ENCODE measurements at places on chromosomes 1 and 21.

DNA sequence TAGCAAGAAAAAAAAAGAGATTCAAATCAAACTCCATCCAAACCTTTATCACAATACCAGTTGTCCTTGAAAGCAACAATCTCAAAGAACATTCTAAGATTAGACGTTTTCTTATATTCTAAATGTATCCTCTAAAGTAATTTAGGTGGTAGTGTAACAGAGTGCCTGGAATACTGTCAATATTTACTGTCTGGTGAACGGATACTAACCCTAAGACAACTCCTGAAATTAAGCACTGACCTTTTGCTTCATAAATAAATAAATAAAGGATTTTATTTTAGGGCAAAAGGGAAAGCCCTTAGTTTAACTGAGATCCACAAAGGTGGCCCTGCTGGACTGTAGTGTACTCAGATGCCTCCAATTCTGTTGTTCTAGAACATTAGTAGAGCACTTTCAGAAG is 9.9 kb upstream of the USH2A start:
- DNase-seq = no peak

- no peak for DNase-seq
Observed at GRCh38 chr1:158053276-158053675, 59.8 kb downstream of the KIRREL1 start.

GRCh38 chr1:227033880-227034279 is 93.8 kb downstream of the COQ8A start:
- no peak for DNase-seq

DNA sequence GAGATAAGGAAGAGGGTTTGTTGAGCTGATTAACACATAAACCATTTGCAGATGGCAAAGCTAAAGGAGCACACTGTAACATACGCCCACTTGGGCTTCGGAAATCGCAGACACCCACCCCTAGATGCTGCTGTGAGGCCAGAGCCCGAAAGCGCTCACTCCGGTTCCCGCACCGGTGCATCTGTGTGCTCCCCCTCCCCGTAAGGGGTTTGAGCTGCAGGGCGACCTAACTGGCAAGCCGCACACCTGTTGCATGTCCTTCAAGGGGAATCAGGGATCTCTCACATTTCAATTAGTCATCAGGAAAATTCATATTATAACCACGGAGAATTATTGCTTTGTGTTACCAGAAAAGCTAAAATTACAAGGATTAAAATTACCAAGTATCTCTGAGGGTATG is 1.4 kb upstream of the CFH start:
- DNase-seq = no peak

DNA sequence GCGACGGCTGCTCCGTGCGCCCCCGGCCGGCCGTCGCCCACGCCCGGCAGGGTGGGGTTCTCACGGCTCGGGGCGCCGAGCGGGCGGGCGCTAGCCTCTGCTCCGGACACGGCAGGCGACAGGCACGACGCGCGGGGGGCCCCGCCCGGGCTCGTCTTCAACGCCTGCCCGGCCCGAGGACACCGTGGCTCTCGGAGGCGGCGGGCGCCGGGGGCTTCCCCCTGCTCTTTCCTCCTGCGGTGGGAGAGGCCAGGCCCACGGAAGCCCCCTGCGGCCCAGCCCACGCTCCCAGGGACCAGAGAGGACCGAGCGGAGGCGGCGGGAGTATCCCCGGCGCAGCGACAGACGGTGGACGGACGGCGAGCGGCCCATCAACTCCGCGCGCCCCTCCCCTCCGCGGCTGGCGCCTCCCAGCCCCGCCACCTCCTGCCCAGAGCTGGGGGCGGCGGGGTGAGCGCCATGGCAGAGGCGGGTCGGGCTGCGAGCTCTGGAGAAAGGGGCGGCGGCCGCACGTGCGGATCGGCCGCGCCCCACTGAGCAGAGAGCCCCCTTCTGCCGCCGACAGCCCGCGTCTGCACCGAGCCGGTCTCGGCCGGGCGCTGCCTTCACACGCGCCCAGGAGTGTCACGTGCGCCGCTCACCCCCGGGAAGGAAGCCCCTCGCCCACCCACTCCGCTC is at the start of the genes SHE and TDRD10:
TSS of gene SHE (minus strand) at position 347 of the 678 bp plus-strand sequence. CDS start 386 bp downstream, outside the sequence.
TSS of gene TDRD10 (plus strand) at position 154 of the 678 bp plus-strand sequence. CDS start 4,685 bp downstream, outside the sequence.
- no peak for DNase-seq

DNA sequence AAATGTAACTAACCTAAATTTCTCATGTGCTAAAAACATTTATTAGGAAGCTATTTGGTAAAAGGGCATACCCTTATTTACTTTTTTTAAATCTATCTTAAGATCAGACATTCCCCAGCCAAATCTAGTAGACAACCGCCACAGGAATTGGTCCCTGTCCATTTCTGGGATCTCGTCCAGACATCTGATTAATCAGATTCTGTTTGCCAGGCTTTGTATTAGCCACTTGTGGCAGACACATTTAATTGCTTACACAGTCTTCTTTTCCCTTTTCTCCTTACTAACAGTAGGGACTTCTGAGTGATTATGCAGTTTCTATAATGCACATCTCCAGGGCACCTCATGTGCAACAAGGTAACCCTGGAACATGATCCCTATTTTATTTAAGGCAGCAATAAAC is 449.0 kb upstream of the RGS18 start:
- peak; percentile 30 for DNase-seq

GRCh38 chr1:98422816-98423215 is 238.7 kb upstream of the SNX7 start:
- peak; percentile 83 for DNase-seq

GRCh38 chr1:77413541-77414335 is 131.9 kb downstream of the AK5 start:
- DNase-seq = no peak

- DNase-seq = peak; percentile 97
Observed at GRCh38 chr1:62384276-62385005, 52.4 kb upstream of the USP1 start.

- DNase-seq = peak; percentile 79
Observed at GRCh38 chr1:151990856-151991198, 2.8 kb downstream of the S100A10 start.
